Activated CD4-positive, alpha-beta T cell treated with anti-CD3 and anti-CD28 coated beads, Interleukin-10, Interleukin-2, amounts not matched to agents 100 ng/mL and 50 ng/mL, durations not matched to agents 16 hours and 8 hours (primary cell): ENCODE measurements at places on chromosomes 2 and 18.

DNA sequence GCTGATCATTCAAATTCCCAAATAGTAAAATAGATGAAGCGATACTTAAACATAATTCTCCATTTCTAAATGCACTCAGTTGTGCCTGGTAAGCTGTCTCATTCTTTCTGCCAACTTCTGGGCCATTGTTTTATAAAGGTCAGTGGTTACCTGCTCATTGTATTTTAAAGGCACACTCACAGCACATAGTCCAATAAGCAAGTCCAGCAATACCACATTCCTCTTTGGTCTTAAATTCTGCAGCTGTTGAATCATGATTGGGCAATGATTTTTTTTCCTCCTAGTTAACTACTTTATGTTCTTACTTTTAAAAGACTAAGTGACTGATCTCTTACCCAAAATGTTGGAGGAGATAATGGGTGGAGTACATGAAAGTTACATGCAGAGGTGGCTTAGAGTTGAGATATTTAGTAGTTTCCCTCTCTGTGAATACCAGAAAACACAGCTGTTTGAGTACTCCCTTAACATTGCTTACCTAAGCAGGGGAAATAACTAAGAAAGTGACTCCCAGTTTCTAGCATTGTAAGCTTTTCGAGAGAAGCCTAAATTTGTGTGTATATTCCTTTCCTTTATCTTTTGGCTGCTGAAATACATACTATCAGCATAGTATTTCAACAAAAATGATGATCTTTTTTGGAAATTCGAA is 220.7 kb downstream of the CAMKMT start:
- DNase-seq: no peak

DNA sequence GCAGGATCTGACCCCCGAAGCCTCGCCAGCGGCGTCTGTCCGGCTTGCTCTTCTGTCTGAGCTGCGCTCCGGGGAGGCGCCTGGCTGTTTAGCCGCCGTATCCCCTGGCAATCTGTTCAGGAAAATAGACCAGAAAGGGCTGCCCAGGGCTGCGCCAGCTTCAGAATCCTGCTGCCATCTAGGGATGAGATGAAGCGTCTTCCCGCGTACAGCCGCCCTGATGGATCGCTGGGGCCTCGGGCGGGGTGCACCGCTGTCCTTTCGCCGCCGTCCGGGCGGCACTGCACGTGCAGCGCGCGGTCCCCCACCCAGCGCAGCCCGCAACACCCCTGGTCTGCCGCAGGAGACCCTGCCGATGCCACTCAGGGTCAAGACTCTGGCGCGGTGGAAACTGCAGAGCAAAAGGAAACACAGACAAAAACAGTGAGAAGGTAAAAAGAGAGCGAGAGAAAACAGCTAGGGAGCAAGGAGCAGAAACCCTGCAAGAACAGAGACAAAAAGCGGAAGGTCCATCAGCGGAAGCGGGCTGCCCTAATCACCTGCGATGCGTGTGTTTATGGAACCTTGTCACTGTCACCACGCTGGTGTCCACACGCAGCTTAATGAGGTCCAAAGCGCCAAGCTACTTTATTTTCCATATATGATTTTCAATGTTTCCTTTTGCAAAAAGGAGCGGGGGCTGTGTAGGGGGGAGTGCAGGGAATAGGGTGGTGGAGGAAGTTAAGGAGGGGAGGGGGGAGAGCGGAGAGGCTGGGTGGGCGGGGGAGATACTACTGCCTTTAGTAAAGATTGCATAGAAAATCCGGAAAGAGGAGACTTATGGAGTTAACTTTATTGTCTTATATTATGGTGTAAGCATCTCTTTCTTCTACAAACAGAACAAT is 2113.3 kb upstream of the PIK3C3 start:
- DNase-seq: no peak

DNA sequence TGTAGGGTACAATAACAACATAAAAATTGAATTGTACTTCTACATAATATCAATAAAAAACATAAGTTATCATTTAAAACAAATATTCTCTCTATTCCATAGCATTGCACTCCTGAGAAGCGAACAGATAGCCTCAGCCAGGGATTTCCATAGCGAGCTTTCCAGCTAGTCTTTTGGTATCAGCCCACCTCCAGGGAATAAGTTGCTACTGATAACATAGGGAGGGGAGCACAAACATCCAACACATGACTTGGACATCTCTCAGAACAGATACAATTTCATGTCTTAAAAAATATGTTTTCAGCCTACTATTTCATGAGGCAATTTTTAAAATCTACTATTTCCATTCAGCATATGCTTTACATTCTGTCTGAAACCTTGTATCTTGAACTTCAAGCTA is 804.4 kb upstream of the RAB6C start:
- DNase-seq: no peak

- no peak for DNase-seq
These were observed 379.4 kb downstream of the RIT2 start for GRCh38 chr18:42736074-42736473.

GRCh38 chr2:158953926-158954763 is 14.3 kb upstream of the TANC1 start:
- DNase-seq: peak; percentile 40

DNA sequence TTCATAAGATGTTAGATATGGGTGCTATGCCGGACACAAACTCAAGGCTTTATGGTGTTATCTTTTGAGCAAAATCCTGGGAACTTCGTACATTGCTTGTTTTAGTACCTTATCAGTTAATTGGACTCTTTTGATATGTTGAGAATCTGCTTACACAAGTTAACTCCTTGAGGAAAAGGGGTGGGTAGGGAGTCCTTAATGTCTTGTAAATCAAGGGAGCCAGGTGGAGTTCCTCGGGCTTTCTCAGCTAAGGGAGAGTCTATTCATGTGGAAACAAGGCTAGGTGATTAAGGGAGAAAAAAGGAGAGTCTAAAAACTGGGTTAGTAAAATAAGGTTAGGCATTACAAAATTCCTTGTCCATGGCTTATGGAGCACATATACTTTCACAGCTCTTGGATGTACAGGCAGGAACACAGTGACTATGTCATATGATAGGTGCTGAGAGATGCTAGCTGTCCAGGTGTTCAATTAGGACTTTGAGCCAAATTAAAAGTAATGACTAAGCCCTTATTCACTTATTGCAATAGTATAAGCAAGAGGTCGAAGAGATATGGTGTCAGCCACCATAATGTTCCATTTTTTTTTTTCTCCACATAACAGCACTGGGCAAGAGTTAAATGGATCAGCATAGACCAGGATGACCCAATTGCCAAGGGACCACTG is 59.5 kb upstream of the DYNAP start:
- no peak for DNase-seq

DNA sequence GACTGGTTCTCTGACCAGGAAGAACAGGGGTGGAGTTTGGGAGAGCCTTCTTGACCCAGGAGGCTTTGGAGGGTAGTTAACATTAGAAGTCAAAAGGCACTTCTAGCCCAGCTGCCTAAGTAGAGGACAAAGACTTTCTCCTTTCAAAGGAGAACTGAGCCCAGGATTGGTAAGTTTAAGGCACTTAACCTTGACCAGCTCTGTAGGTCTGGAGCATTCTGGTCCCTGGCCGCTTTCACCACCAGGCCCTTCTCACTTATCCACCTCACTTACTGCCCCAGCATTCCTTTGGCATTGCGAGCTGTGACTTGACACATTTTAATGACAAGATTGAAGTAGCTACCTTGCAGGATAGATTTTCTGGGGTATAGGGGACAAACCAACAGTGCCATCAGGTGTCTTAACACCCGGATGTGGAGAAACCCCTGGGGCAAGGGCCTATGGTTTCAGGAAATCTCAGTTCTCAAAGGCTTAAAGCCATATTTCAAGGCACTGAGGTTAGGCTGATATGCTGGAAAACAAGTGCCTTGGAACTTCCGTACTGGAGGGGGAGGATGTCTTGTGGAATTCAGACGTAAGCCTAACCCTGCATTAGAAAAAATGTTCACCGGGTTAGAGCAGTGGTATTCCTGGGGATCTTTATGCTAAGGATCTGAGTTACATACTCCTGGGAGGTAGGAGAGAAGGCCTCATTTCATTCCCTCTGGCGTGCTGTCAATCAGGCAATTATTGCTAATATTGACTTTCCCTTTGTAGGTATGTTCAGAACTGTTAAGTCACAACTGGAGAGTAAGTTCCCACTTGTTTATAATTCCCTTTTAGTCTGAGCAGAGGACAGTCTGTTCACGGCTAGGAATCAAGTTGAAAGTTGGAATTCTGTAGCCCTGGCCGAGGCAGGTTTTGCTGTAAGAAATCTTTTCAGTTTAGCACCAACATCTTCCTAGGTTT is 4.3 kb downstream of the C2orf68 start:
- DNase-seq: no peak

DNA sequence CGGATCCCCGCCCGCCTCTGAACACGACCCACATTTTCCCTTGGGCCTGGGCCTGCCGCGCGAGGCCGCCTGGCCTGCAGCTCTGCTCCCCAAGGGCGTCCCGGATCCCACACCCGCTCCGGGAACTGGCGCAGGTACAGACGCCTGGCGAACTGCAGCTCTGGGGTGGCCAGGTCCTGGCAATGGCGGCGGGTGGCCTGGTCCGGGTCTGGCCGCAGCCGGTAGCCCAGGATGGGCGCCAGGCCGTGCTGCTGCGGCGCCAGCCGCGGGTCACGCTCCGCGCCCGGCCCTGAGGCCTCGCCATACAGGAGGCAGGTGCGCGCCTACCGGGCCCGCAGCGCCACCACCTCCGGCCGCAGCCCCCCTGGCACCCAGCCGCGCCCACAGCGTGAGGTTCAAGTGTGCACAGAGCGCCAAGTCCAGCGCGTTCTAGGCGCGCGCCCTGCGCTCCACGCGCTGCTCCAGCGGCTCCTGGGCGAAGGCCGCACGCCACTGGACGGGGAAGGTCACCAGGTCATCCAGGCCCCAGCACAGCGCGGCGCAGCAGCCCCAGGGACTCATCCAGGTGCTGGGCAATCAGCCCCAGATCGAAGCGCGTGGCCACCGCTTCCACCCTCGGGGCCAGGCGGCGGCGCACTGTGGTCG is 9.5 kb downstream of the AQP12A start:
- DNase-seq: no peak

DNA sequence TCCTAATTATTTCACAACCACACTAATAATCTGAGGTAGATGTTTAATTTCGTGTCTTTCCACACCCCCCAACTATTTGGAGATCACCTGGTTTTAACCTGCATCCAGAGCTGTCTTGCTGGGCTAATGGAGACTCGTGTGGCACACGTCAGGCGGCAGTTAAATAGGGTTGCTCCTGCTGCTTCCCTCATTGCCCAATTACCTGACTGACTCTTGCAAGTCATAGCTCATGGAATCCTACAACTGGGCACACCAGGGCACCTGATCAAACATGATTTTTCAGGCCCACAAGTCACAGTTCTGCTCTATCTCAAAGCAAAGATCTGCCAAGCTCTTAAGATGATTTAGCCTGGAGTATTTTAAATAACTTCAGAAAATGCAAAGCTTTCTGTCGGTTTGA is 1430.4 kb upstream of the ACVR2A start:
- no peak for DNase-seq

DNA sequence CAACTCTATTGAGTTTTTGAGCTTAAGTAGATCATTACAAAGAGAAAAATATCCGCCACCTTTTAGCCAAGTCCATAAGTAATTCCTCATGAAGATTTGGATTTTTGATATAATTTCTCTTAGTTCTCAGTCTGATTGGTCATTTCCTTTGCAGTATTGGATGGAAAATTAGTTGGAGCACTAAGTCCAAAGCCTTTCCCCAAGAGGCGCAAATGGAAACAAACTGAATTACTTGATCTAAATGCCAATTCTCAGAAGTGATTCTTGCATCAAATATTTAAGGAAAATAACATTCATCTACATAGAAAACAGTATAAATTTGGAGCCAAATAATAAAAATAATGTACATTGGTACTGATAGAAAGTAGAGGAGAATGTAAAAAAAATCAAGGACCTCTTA is 115.6 kb downstream of the CACNB4 start:
- no peak for DNase-seq

GRCh38 chr2:149219856-149220255 is 110.5 kb upstream of the LYPD6 start:
- no peak for DNase-seq

DNA sequence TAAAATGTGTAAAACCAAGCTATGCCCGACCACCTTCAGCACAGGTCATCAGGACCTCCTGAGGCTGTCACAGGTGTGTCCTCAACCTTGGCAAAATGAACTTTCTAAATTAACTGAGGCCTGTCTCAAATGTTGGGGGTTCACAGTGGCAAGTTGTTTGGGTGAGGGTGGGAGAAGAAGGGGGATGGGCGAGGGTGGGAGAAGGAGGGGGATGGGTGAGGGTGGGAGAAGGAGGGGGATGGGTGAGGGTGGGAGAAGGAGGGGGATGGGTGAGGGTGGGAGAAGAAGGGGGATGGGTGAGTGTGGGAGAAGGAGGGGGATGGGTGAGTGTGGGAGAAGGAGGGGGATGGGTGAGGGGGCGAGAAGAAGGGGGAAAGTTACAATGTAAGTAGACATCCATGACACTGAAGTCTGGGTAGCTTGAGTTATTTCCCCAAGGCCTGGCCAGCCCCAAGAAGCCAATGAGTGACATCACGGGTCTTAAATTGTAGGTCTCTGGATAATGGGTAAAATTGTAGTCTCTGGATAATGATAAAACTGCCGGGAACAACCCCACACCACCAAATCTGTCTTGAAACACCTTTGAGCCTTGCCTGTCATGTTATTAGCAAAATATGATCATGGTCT is 56.3 kb downstream of the TIMM21 start:
- no peak for DNase-seq

DNA sequence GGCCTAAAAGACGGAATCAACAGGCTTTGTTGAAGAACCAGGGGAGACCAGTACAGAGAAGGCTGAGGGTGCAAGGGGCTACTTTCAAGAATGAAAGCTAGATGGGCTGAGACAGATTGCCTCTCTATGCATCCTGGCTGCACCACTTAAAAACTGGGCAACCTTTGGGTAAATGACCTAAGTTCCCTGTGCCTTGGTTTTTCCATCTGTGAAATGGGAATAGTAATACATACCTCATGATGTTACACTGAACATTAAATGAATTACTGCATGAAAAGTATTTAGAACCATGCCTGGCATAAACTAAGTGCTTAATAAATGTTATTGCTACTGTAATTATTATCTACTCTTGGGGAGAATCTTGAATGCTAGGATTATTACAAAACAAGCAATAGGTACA is 106.5 kb downstream of the PRKCE start:
- no peak for DNase-seq

- no peak for DNase-seq
These were observed 31.6 kb downstream of the TWSG1 start for GRCh38 chr18:9366126-9366714.

DNA sequence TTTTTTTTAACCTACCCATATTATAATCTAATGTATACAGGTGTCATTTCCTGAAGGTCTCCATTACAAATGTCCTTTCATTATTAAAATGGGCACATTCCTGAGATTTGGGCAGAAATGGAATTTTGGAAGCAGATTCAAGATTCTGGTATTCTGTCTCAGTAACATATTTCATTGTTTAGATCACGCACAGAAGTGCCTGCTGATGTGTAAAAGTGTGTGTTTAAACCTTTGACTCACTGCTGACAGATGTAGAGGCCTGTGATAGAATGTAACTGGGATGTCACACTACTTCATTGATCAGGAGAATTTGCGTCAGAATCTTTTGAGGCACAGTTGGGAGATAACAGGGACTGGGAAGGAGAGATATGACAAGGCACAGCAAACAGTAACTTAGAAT is 276.8 kb upstream of the EPAS1 start:
- no peak for DNase-seq
